ENCODE measurements at places on chromosomes 1 and 21.

DNA sequence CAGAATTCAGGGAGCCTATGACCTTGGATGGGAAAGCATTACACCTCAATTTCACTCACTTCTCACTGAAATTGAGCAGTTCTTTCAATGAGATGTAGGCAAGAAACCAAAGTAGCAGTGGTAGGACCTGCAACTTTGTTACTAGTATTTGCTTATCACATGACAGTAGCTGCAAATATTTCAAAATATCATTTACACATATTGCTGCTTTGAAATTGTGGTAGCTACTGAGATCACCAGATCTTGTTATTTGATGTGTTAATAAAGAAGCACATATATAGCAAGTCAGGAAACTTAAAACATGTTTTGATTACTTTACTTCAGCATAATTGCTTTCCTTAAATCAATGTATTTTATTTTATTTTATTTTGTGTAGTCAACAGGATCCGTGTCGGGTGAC lies 12.9 kb downstream of the LDLRAD2 start:
- no peak for DNase-seq

GRCh38 chr1:100348549-100349144 lies 3.7 kb upstream of the CDC14A start:
- no peak for DNase-seq

DNA sequence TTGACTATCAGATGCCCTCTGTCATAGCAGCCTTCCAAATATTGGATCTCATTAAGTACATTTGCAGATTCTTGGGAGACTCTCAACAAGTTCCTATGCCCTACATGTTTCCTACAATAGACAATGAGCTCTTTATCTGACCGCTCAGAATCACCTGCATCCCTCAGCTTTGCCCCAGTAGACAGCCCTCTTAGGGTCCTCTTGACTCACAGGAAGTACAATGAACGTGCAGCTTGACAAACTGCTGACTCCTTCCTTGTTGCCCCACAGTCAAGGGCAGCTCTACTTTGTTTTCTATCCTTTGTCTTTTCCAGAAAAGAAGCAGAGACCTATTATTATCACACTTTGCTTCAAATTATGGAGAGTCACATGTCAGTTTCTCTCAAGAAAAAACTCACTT lies 27.6 kb downstream of the SLC44A5 start:
- DNase-seq = no peak

GRCh38 chr21:35811191-35811806 lies 249.0 kb downstream of the SETD4 start:
- no peak for DNase-seq

- DNase-seq = no peak
These were observed 23.1 kb upstream of the B3GALNT2 start for GRCh38 chr1:235527196-235527814.

GRCh38 chr1:207644852-207645634 lies at the start of gene CR1L:
Gene CR1L (plus strand): TSS chr1:207645133. CDS start chr1:207645234, 101 bp downstream.
- no peak for DNase-seq

DNA sequence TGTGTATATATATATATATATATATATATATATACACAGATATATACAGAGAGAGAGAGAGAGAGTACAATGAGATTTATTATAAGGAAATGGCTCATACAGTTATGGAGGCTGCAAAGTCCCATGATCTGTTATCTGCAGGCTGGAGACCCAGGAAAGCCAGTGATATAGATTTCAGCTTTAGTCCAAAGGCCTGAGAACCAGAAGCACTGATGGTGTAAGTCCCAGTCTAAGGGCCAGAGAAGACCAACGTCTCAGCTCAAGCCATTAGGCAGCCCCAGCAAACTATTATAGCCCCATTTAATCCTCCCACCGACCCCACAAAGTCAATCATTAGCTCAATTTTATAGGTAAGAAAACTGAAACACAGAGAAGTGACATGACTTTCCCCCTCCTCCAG lies 35.0 kb upstream of the HPDL start:
- no peak for DNase-seq

GRCh38 chr1:208248991-208249696 lies 5.0 kb upstream of the PLXNA2 start:
- no peak for DNase-seq

DNA sequence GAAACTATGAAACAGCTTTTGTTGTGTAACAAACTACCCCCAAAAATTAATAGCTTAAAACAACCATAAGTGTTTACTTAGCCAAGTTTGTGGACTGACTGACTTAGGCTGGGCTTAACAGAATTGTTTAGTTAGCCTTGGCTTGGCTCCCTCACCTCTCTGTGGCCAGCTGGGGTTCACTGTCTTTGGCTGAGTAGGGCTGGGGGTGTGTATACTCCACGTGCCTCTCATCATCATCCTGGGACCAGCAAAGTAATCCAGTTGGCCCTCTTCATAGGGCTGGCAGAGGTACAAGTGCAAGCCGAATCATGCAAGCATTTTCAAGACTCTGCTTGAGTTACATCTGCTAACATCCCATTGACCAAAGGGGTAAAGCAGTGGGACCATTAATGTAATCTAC lies 252.3 kb downstream of the BRINP2 start:
- DNase-seq = no peak

- no peak for DNase-seq
These were observed 135.0 kb downstream of the FOXD2 start for GRCh38 chr1:47572731-47573430.

- no peak for DNase-seq
These were observed 3.2 kb upstream of the LAPTM5 start for GRCh38 chr1:30760596-30761324.

DNA sequence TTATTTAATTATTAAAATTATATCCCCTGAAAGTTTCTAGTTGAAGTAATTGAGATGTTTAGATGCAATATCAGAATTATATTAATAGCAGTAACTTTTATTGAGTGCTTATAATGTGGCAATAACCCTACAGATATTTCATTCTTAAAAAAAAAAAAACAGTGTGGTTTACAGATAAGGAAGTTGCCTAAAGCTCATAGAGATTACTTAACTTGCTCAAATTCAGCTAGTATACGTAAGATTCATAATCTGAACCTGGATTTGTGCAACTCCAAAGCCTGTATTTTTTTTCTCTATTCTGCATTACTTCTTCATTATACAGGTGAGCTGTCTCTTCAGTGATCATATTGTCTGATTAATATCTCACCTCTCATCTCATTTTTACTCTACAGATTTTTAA lies 156.0 kb upstream of the PTBP2 start:
- DNase-seq = no peak

DNA sequence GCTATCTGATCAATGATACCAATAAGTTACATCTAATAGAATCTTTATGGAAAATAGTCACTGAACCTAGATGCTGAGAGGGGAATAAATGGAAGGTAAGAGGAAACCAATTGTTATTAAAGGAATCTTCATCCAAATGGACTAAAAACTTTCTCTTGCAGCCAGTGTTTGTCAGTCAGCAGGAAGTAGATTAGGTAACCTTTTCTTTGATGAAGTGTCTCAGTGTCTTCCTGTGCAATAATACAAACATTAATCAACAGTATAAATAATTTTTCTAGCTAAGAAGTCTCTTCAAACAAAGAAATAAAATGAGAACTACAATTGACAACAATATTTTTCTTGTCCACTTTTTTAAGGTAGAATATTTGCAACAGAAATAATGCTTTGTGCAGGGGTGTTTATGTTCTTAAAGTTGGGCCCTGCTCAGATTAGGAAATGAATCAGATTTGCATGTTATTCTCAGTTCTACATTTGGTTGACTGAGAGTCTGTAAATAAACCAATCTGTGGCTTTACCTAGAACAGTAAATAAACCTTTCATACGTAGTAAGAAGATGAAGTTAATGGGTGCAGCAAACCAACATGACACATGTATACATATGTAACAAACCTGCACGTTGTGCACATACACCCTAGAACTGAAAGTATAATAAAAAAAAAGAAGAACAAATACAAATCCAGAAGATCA lies 391.4 kb downstream of the MRPL39 start:
- DNase-seq = no peak

DNA sequence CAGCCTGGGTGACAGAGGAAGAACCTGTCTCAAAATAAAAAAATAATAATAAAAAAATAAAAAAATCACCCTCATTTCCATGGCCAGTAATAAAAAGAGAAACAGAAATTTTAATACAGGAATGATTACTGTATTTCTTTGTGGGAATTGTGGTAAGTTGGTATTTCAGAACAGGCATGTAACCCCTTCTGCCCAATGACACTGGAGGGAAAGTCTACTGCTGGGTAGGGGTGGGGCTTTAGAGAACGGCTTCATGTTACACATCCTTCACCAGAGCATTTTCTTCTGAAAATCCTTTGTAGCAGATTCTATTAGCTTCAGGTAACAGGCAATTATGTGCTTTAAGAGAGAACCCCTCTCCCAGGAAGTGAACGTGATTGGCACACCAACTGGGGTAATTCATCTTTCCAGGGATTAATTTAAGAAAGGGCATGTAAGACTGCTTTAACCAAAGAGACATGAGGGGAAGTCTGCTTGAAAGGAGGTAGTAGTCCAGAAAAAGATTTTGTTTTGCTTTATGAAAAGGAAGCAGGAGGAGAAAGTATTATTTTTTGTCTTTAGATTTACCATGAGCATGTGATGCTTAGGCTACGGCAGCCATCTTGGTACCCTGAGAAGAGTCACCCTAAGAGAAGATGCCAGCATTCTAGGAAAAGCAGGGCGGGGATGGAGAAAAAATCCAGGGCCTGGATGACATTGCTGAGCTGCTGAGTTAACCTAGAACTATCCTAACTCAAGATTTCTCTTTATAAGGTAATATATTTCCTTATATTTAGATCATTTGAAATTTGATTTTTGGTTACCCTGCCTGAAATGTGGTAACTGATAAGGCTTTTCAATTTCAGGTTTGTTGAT lies 57.7 kb upstream of the DPT start:
- DNase-seq = no peak
